ENCODE measurements at places on chromosomes 12 and 14.

GRCh38 chr12:52896190-52897100 lies 8.4 kb downstream of the KRT8 start:
- DNase-seq, result no peak

DNA sequence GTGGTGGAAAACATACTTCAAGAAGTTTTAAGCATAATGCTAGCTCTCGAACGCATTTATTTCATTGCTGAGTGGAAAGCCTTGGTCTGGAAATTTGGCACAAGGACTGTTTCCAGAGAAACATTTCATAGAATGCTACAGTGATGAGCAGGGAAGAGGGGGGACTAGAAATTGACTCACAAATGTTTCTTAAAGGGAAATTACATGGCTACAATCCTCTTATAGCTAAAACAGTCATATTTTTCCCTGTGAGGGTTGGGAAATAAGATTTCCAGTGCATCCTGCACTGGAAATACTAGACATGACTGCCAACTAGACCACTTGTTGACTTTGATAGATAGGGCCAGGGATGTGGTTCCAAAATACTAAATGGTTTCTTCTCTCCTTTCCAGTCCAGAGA lies 197.3 kb upstream of the RGS6 start:
- DNase-seq, result peak; percentile 20

DNA sequence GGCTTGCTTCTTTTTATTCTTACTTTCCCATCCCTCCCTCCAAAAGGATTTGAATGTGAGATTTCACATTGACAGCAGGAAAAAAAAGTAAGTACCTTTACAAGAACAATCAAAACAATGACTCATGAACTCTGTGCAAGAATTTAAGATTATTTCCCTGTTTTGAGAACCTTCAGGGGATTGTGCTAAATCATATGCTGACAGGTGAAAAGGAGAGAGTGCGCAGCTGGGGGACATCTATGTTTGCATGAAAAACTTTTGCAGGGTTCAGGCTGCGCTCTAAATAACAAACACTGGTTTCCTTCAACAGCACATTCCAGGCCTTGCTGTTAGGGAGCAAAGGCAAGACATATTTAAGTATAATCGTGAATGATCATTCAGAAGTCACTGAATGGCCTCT lies 27.3 kb downstream of the RERG start:
- DNase-seq, result no peak

GRCh38 chr14:94056579-94057308 lies 24.3 kb downstream of the DDX24 start:
- peak; percentile 19 for DNase-seq

DNA sequence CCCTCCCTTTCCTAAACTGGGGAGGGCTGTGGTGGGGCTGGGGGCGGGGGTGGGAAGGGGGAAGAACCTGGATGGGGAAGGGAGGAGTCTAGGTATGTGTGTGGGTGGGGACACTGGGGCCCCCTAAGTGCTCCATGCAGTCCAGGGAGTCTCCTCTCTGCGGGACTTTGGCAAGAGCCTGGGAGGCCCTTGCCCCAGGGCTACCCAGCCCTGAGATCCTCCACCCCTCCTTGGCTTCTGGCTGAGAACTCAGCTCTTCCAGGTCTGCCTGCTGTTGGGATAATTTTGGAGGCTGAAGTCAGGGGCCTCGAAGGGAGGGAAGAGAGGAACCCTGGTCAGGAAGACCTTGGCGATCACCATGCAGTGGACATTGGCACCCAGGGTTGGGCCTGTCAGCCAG lies 2.2 kb upstream of the DLK1 start:
- no peak for DNase-seq

- no peak for DNase-seq
These were observed 55.6 kb upstream of the OR5AU1 start for GRCh38 chr14:21211509-21211908.

GRCh38 chr14:24339284-24340151 lies at the start of gene RIPK3:
TSS of gene RIPK3 (minus strand) at chr14:24339991. CDS start at chr14:24339826, 165 bp downstream.
- no peak for DNase-seq

DNA sequence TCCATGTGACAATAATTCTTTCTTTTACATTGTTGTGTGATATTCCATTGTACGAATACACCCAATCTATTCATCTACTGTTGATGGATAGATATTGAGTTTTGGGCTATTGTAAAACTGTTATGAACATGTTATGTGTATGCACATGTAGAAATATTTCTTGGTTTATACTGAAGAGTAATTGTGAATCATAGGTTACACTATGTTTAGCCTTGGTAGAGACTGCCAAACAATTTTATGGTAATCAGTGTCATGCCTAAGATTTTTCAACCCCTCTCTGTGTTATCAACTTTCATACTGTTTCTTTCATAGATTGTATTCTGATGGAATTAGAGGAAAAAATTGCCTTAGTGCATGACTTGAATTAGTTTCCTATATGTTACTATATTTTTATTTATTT lies 39.5 kb downstream of the FRMD6 start:
- DNase-seq, result peak; percentile 50

- DNase-seq, result no peak
These were observed 157.3 kb downstream of the EGLN3 start for GRCh38 chr14:33793398-33794110.

GRCh38 chr14:47715330-47715729 lies 39.9 kb upstream of the MDGA2 start:
- DNase-seq, result peak; percentile 0

DNA sequence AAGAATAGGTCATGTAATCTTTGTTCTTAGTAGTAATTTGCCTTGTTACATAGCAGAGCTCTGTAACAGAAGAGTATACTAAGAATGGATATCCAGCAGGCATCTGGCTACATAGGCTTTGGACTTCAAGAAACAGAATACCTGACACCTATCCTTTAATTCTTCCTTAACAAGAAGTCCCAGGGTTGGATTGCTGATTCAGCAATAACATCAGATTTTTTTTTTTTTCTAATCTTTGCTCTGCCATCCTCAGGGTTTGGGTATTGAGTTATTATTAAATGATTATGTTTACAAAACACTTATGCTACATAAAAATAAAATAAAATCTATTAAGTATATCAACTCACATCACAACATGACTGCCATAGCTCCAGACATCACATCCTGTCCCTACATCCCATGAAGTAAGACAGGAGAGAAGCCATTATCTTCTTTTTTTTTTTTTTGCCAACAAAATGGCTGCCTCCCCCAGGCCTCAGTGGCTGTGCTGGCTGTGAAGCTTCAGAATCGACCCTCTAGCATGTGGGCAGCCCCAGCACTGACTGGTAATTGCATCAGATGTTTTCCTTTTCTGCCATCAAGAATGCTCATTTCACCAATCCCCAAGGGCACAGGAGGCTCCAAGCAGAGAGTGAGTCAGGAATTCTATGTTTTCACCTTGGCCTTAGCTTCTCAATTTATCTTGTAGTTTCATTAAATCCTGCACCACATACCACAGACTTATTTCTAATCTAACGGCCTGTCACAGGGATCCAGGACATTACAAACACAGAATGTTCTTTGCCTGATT lies 186.2 kb downstream of the DICER1 start:
- DNase-seq, result no peak

GRCh38 chr14:33545696-33546095 lies 405.2 kb downstream of the EGLN3 start:
- no peak for DNase-seq

DNA sequence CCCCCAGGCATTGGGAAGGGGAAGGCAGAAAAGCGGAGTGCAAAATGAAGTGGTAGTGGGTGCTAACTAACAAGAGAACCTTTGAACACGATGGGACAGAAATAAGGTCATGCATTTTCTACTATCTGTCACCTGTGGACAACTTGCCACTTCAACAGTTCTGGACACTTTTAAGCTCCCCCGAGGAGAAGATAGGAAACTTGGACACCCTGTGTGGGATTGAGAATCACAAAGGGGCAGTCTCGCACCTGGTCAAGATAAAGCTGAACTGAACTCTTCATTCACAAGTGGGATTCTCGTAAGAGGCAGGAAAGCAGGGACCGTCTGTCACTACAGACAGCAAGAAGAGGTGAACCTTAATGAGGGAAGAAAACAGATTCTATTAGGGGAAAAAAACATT lies 51.6 kb downstream of the EIF2S3B start:
- DNase-seq, result no peak

DNA sequence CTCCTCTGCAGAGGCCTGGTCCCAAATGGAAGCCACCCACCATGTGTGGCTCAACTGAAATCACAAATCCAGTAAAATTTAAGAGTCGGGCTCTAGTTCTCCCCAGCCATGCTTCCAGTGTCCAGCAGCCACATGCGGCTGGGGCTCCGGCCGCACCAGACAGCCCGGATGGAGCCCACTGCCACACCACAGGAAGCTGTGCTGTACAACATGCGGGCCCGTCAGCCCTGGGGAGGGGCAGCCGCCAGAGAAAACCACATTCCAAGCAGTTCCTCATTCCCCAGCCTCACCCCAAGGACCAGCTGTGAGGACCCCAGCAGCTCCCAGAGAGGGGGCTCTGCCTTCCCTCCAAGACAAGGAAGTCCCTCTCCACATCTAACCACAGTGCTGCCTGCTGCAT lies 135.0 kb downstream of the NCOR2 start:
- no peak for DNase-seq

GRCh38 chr12:108400481-108400880 lies 61.4 kb upstream of the CMKLR1 start:
- DNase-seq, result no peak

- DNase-seq, result no peak
These were observed 216.2 kb downstream of the BCL11B start for GRCh38 chr14:99055816-99056215.

All from fibroblast of lung (primary cell).